ENCODE measurements at places on chromosomes 6 and 20.
A peak's percentile ranks its signal among the peaks of the same experiment; 100 is the strongest.

GRCh38 chr6:10404799-10405512, 9.9 kb downstream of the TFAP2A start:
- DNase-seq, result no peak

- no peak for DNase-seq
Observed at GRCh38 chr6:121216928-121217327, 117.4 kb downstream of the TBC1D32 start.

GRCh38 chr20:4130404-4131189, 115.2 kb upstream of the RNF24 start:
- no peak for DNase-seq

DNA sequence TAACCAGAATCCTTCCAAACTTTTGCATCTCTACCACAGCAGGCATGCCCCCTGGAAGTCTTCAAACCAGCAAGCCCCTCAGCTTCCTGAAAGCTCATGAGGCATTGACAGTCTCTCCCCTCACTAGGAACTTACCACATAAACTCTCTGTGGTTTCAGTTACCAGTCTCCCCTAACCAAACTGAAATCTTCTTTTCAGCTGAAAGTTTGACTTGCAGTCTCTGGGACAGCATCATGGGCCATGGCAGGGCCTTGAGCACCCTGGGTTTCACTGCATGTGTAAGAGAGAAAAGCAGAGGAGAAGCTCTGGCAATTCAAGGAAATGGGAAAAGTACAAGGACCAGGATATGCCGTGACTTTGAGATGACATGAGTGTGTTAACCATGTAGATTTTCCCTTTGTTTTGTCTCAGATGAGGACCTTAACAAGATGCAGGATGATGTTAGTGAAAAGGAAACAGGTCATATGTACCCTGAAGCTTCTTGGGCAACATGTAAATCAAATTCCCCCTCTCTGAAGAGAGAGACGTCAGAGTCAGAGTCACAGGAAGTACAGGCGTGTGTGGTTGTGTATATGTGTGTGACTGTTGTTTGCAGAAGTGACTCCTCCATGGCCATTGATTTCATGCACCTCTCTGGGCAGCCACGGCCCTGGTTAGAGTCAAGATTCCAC, 106.3 kb downstream of the TNFRSF21 start:
- DNase-seq, result peak; percentile 40

GRCh38 chr6:134295953-134296553, 21.9 kb downstream of the SGK1 start:
- DNase-seq, result peak; percentile 40

- DNase-seq, result no peak
Observed at GRCh38 chr6:170165085-170165470, 125.8 kb downstream of the DLL1 start.
